Stimulated activated CD8-positive, alpha-beta memory T cell treated with anti-CD3 and anti-CD28 coated beads, Interleukin-2, amount 100 ng/mL, for 1 hour (primary cell): ENCODE measurements at places on chromosomes 16 and 17.

- DNase-seq = no peak
Observed at GRCh38 chr16:56742030-56742984, 12.4 kb downstream of the NUP93 start.

DNA sequence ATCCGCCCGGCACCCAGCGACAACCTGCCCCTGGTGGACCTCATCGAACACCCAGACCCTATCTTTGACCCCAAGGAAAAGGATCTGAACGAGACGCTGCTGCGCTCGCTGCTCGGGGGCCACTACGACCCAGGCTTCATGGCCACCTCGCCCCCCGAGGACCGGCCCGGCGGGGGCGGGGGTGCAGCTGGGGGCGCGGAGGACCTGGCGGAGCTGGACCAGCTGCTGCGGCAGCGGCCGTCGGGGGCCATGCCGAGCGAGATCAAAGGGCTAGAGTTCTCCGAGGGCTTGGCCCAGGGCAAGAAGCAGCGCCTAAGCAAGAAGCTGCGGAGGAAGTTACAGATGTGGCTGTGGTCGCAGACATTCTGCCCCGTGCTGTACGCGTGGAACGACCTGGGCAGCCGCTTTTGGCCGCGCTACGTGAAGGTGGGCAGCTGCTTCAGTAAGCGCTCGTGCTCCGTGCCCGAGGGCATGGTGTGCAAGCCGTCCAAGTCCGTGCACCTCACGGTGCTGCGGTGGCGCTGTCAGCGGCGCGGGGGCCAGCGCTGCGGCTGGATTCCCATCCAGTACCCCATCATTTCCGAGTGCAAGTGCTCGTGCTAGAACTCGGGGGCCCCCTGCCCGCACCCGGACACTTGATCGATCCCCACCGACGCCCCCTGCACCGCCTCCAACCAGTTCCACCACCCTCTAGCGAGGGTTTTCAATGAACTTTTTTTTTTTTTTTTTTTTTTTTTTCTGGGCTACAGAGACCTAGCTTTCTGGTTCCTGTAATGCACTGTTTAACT is 1.0 kb downstream of the NOG start:
- no peak for DNase-seq

DNA sequence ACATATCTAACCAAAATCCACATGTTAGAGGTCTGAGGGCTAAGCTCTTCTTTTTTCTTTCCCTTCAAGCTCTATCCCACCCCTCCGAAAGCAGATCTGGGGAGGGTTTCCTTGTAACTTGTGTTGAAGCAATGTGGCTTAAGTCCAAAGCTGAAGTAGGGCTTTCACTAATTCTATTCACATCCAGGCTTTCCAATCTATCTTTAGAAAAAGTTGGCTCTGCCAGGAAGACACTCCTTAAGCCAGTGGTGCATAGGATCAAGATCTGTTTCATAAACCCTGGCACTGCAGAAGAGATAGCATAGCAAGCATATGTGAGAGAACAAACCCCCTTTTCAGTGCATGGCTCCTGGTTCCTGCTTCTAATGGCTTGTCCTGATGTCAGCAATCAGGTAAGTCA is 34.9 kb upstream of the DHX40 start:
- DNase-seq = no peak

GRCh38 chr17:66580956-66581391 is 253.9 kb upstream of the CACNG5 start:
- DNase-seq = no peak

GRCh38 chr17:61659437-61659836 is 68.4 kb upstream of the NACA2 start:
- DNase-seq = no peak

GRCh38 chr17:36994438-36994837 is 45.7 kb downstream of the AATF start:
- DNase-seq = no peak

DNA sequence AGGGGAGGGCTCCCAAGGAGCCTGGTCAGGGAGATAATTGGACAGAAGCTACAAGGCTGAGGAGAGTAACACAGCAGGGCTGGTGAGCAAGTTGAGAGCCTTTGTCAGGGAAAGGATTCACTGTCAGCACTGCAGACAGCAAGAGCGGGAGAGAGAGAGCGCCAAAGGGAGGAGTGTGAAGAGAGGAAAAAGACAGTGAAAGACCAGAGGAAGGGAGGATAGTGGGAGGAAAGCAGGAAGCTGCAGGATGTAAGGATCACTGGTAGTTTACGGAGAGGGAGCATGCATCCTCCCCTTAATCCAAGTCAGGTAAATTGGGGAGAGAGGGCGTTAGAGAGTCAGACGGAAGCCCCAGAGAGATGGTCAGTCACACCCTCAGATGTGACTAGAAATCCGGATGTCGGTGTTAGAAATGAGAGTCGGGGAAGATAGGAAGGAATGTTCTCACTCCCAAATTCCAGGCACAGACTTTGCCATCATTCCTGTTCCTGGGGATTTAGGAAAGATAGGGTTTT is 13.8 kb upstream of the SPOP start:
- DNase-seq = no peak

DNA sequence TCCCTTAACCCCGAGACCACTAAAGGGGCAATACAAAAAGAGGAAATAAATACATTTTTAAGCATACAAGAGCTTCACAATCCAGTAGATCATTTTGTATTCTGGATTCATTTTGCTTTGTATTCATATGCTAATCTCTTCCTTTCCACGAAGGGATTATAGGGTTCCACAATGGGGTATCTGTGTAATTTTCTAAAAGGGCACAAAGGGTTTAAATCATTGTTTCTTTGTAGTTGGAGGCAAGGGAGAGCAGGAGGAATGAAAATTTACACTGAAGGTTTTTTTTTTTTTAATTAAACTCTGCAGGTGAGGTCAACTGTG is 592 bp upstream of the NUFIP2 start:
- DNase-seq = no peak

GRCh38 chr17:2061441-2061958 is 6.6 kb downstream of the HIC1 start:
- no peak for DNase-seq

DNA sequence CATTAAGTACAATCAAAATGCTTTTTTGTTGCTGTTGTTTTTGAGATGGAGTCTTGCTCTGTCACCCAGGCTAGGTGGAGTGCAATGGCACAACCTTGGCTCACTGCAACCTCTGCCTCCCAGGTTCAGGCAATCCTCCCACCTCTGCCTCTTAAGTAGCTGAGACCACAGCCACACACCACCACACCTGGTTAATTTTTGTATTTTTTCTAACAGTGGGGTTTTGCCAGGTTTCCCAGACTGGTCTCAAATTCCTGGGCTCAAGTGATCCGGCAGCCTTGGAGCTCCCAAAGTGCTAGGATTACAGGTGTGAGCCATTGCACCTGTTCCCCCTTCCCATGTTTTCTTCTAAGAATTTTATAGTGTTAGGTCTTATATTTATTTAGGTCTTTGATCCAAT is 4.9 kb upstream of the ABAT start:
- no peak for DNase-seq

DNA sequence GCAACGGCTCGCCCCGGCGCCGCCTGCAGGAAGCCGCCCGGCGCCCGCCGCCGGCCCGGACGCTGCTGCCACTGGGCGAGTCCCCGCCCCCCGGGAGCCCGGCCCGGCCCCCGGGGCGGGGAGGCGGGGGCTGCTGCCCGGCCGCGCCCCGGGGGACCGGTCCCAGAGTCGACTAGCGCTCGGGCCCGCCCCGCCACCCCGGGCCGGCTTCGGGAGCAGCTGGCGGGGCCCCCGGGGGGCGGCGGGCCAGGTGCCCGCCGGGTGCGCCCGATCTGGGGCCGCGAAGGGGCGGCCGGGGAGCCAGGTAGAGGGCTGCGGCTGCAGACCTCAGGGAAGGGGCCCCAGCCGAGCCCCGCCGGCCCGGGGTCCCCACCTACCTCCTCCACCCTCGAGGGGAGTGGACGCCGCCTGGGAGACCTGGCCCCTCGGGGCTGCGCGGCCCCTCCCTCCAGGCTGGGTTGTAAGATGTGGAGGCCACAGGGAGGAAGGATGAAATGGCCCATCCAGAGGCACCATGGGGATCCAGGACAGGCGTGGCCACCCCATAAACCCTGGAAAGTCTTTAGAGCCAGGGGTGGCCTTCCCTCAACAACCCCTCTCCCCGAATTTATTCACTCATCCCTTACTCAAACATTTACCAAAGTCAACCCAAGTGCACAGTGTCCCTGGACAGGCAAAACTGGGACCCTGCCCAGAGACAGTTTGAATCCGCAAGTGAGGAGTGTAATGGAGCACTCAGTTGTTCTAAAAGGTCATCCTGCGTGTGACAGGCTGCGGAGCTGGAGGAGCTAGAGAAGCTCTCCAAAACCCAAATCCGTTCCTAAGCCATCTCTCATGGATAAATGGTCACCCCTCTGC is at the start of gene CDYL2:
Gene CDYL2 (minus strand): TSS at position 73 of the 858 bp plus-strand sequence. CDS start 425 bp downstream, outside the sequence.
- DNase-seq = peak; percentile 9

DNA sequence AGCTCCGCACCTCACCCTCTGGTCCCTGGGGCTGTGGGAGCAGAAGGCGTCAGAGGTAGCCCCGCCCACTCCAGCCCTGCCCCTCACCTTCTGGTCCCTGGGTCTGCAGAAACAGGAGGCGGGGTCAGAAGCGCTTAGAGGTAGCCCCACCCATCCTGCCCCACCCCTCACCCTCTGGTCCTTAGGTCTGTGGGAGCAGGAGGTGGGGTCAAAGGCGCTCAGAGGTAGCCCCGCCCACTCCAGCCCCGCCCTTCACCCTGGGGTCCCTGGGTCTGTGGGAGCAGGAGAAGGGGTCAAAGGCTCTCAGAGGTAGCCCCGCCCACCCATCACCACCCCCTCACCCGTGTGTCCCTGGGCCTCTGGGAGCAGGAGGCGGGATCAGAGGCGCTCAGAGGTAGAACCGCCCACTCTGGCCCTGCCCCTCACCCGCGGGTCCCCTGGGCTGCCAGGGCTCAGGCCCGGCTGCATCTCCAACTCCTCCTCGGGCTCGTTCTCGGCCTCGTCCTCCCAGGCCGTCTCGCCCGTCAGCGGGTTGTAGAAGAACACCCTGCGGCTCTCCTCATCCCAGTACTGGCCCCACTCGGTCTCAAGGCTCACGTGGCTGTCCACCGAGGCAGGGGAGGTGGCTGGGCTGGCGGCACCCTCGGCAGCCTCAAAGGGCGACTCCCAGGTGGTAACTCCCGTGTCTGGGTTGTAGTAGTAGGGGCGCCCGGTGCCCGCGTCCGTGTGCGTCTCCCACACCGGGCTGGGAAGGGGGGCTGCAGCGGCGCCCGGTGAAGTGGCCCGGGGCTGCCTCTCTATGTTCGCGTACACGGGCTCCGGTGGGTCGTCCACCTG is 27.2 kb downstream of the ARHGAP27 start:
- no peak for DNase-seq

DNA sequence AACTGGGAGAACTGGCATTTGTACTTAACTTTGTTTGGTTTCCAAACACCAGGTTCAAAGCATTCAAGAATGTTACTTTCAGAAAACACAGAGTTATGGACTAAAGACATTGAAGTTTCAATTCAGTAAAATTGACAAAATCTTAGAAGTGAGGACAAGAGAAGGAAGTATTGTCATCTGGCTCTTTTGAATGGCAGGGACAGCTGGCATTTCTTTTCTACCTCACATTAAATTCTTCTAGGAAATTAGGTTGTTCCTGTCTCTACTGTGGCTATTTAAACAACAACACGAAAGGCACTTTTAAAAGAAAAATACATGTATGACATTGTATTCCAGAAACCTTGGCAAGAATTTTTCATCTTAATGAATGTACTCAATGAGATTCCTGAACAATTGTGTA is 600.0 kb upstream of the CA10 start:
- no peak for DNase-seq

GRCh38 chr17:60127068-60128064 is 22.4 kb upstream of the CA4 start:
- no peak for DNase-seq

- DNase-seq = no peak
Observed at GRCh38 chr17:78591263-78591671, 14.1 kb upstream of the DNAH17 start.

DNA sequence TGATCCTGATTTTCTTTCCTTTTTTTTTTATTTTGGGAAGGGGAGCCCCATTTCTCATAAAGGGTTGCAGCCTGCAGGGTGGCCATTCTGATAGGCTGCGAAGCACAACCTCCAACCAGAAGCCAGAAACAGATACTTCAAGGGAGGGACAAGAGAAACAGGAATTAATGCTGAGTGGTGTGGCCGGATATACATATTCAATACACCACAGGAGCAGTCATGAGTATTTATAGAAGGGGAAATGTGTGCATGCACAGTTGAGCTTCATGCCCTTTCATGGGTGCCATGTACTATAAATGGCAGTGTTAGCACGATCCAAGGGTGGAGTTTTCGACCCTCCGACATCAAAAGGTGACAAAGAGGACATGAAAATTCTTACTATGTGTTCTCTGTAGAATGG is 320.8 kb downstream of the CBLN1 start:
- no peak for DNase-seq

GRCh38 chr16:66344533-66345145 is 21.9 kb upstream of the CDH5 start:
- no peak for DNase-seq

GRCh38 chr16:59090541-59090940 is 356.4 kb upstream of the GOT2 start:
- no peak for DNase-seq

DNA sequence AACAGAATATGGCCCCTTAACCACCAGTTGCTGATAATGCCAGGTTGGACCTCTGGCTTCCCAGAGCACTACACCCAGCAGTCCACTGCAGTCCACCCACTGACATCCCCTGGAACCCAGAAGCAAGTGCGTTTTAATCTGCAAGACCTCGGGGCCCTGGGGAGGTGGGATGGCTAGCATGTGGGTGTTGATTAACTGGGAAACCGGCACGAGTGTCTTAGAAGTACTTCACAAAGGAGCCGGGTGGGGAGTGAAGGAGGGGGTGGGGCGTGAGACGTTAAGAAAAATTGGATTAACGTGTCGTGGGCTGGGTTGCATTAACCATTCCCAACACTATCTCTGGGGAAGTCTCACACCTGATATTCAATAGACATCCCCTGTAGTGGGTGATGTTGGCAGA is 6.1 kb upstream of the HIC1 start:
- DNase-seq = no peak

DNA sequence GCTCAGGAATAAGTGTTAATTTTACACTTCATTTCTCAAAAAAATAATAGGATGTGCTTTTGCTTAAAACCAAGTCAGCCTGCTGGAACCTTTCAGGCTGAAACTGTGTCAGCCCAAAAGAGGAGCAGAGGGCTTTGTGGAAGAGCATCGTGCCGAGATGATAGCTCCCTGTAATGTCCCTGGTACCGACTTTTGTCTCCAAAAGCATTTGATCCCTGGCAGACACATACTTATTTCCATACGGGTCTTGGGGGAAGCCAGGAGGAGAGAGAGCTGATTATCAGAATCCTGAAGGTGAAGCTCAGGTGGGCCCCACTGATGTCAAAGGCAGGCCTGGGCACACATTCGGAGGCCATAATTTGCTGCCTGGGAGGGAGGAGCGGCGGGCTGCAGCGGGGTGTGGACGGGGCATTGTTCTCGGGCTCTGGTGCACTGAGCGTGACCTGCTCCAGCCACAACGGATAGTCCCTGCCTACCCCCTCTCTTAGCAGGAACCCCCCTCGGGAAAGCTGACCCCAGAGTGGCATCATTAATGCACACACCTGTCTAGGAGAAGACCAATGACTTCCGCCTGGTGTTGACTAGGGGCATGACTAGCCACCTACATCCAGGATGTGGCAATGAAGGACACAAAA is 155.9 kb downstream of the C16orf78 start:
- DNase-seq = no peak
